Chondrocyte (in vitro differentiated cells): ENCODE measurements at places on chromosomes 3 and 15. TPM values are rescaled to one million over a fixed set of nuclear protein-coding genes. Genes with fewer than 3 reads are reported as not detected.
A peak's percentile ranks its signal among the peaks of the same experiment; 100 is the strongest.

DNA sequence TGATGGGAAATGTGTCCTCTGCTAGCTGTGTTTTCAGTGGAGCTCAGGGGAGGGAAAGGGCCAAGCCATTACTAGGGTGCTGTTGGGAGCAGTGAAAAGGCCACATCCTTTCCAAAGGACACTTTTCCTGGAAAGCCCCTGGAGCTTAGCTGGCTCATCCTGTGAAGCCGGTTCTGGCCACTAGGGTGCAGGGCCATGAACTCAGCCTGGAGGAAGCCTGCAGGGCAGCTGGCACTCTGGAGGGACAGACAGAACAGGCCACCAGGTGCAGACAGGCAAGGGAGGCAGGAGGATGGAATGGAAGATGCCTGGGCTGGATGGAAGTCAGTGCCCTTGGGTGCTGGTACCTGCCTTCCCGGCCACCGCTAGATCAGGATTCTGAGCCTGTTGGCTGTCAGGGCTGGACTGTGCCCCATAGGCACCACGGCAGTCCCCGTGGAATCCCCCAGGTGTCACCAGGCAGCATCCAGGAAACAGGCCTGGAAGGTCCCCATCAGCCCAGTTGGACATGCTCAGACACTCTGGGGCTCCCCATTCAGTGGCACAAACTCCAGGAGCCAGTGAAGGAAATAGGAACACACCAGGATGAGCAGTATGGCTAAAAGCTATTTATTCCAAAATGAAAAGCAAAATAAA lies 76.2 kb upstream of the C2CD4B start:
- no peak overlapping the region for H3K27ac ChIP-seq
- DNase-seq: no peak
- H3K27me3 ChIP-seq: peaks cover 37% of the 10 kb centered on the region

GRCh38 chr3:189142527-189142926 lies 29.2 kb upstream of the TPRG1 start:
- H3K27me3 ChIP-seq: no peaks in the 10 kb centered on the region
- peaks cover 3% of the 10 kb centered on the region for H3K4me1 ChIP-seq
- H3K27ac ChIP-seq: no peak overlapping the region
- no peak overlapping the region for H3K4me3 ChIP-seq

GRCh38 chr3:127360647-127361046 lies 72.8 kb upstream of the PRR20G start:
- no peak overlapping the region for H3K4me3 ChIP-seq
- no peaks in the 10 kb centered on the region for H3K36me3 ChIP-seq
- no peaks in the 10 kb centered on the region for H3K4me1 ChIP-seq
- no peak overlapping the region for H3K27ac ChIP-seq

- no peak overlapping the region for H3K27ac ChIP-seq
- peaks cover 9% of the 10 kb centered on the region for H3K36me3 ChIP-seq
These were observed 19.4 kb downstream of the ASTE1 start for GRCh38 chr3:131007256-131007655.

DNA sequence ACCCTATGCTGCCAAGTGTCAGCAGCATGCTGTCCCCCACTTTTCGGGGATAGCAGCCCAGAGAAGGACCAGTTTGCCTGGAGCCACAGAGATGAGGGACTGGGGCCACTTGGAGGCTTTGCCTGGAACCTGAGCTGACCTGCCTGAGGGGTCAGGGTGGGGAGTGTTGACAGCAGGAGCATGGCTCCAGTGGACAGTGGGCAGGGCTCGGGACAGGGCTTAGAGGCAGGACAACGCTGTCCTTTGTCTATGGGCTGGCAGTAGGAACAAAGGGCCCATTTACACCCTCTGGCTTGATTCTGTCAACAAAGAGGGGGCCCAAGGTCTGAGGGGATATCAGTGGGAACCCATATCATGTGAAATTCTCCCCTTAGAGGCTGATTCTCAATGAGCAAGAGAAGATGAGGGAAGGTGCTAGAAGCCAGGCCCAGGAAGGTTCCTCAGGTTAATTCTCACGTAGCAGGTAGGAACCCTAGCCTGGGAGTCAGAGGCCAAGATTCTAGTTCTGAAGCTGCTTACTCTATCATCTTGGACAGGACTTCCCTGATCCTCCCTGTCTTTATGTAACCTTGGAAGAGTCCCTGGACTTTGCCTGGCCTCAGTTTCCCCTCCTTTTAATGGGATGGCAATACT lies 29.7 kb upstream of the HHATL start:
- H3K36me3 ChIP-seq: peaks cover 2% of the 10 kb centered on the region
- no peak overlapping the region for H3K27ac ChIP-seq
- H3K4me3 ChIP-seq: no peak overlapping the region
- H3K27me3 ChIP-seq: peaks cover 9% of the 10 kb centered on the region
- no peak for DNase-seq

GRCh38 chr3:146269271-146269670 lies 18.4 kb upstream of the PLSCR4 start:
- H3K4me3 ChIP-seq: no peak overlapping the region
- H3K27ac ChIP-seq: no peak overlapping the region
- H3K36me3 ChIP-seq: no peaks in the 10 kb centered on the region
- no peak for DNase-seq
- H3K27me3 ChIP-seq: no peaks in the 10 kb centered on the region
- H3K4me1 ChIP-seq: peaks cover 3% of the 10 kb centered on the region

DNA sequence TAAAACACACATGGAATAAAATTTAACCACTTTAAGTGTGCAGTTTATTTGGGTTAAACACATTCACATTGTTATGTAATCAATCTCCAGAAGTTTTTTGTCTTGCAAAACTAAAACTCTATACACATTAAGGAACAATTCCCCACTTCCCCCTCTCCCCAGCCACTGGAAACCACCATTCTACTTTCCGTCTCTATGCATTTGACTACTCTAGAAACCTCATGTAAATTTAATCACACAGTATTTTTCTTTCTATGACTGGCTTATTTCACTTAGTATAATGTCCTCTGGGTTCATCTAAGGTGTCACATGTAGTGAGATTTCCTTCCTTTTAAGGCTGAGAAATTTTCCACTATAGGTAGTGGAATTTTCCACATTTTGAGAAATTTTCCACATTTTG lies 568.7 kb upstream of the UBE2E2 start:
- H3K27me3 ChIP-seq: peaks cover 10% of the 10 kb centered on the region
- H3K36me3 ChIP-seq: no peaks in the 10 kb centered on the region
- no peak for DNase-seq
- no peak overlapping the region for H3K4me3 ChIP-seq

GRCh38 chr3:100063929-100064461 lies 50.3 kb downstream of the FILIP1L start:
- H3K36me3 ChIP-seq: no peaks in the 10 kb centered on the region
- H3K4me3 ChIP-seq: no peak overlapping the region
- peaks cover 41% of the 10 kb centered on the region for H3K4me1 ChIP-seq
- peak overlapping the region; percentile 37 for H3K27ac ChIP-seq
- no peaks in the 10 kb centered on the region for H3K27me3 ChIP-seq

GRCh38 chr3:58630076-58630709 lies 36.4 kb downstream of the FAM3D start:
- no peaks in the 10 kb centered on the region for H3K27me3 ChIP-seq
- H3K27ac ChIP-seq: no peak overlapping the region
- H3K36me3 ChIP-seq: no peaks in the 10 kb centered on the region
- H3K4me3 ChIP-seq: no peak overlapping the region
- no peak for DNase-seq

DNA sequence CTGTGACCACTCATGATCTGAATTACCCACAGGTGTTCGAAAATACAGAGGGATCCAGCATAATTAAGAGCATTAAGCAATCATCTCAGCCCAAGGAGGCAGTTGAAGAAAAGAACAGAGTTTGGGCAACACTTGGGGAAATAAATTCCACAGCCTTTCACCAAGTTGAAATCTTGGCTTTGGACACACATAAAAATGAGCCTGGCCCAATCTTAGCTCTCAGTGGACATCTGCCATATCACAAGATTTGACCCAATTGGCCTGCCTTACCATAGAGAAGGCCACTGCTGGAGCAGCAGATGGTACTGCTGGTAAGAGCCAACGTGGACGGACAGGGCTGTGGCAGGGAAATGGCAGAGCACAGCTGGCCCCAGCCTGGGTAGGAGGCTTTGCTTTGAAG lies 13.0 kb downstream of the FOXP1 start:
- H3K27me3 ChIP-seq: no peaks in the 10 kb centered on the region
- DNase-seq: no peak
- peak overlapping the region; percentile 41 for H3K27ac ChIP-seq
- H3K4me1 ChIP-seq: peaks cover 65% of the 10 kb centered on the region
- H3K4me3 ChIP-seq: no peak overlapping the region

DNA sequence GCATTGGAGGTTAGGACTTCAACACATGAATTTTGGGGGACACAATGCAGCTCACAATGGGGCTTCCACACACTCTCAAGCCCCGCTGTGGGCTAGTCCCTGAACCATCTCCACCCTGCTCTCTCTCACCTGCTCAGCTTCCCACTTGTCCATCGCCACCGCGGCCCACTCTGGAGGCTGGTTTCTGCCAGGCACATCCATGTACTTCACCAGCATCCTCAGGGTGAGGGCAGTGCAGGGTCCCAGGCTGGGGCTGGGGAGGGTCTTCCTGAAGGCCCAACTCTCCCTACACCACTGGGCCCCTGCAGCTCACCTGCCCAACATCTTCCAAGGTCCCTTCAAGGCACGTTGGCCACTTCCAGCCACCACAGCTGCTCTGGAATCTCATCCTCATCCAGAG lies 46.4 kb downstream of the KLF15 start:
- H3K27ac ChIP-seq: no peak overlapping the region
- no peaks in the 10 kb centered on the region for H3K27me3 ChIP-seq
- H3K4me1 ChIP-seq: no peaks in the 10 kb centered on the region

GRCh38 chr3:107987036-107987939 lies 103.5 kb downstream of the CD47 start:
- DNase-seq: no peak
- H3K27ac ChIP-seq: peak overlapping the region; percentile 81
- no peaks in the 10 kb centered on the region for H3K27me3 ChIP-seq

DNA sequence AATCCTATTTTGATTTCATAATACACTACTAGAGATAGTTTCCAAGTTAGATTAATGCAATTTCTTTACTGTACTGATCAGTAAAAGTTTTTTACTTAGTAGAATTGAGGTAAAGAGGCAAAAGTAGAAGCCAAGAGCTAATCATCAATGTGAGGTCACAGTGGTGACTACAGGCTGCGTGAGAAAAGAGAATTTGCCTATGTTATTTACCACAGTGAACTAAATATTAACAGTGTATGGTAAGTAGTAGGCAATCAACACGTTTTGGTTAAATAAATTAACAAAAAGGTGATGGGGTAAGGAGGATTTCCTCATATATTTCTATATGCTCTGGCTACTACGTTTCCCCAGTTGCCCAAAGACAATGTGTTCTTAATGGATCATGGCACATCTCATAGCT lies 202.2 kb upstream of the CMC1 start:
- no peaks in the 10 kb centered on the region for H3K36me3 ChIP-seq
- no peak overlapping the region for H3K27ac ChIP-seq
- no peak for DNase-seq
- no peaks in the 10 kb centered on the region for H3K4me1 ChIP-seq

GRCh38 chr3:107910713-107911259 lies 180.0 kb downstream of the CD47 start:
- no peak overlapping the region for H3K27ac ChIP-seq
- DNase-seq: no peak
- H3K27me3 ChIP-seq: no peaks in the 10 kb centered on the region
- H3K36me3 ChIP-seq: no peaks in the 10 kb centered on the region

DNA sequence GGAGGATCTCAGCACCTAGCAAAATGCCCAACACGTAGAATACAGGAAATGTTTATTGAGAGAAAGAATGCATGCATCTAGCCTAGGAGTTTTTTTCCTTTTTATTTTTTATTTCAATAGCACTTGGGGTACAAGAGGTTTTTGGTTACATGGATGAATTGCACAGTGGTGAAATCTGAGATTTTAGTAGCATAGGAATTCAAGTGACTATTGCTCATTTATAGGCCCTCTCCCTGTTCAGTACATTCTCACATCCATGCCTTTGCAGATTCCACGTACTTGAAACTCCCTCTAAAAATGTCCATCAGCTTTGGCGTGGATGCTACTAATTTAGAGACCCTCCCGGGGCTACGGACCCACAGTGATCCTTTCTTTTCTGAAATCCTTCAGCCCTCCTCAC lies 61.7 kb upstream of the PIAS1 start:
- no peak overlapping the region for H3K27ac ChIP-seq
- H3K27me3 ChIP-seq: peaks cover 8% of the 10 kb centered on the region
- peaks cover 5% of the 10 kb centered on the region for H3K4me1 ChIP-seq
- no peak for DNase-seq

DNA sequence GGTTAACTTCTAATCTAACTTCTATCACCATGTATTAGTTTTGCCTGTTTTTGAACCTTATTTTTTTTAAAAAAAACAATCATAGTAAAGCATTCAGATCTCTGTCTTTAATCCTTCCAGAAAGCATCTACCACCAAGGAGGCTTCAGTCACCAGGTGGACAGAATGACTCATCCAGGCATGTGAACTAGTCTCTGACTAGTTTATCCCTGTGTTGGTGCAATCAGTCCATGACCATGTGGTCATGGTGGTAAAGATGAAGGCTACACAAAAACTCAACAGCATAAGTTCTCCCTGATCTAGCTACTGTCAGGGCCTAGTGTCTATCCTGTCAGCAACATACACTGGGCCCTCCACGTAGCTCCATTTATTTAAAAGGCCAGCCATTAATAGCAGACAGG lies 750.6 kb downstream of the AGBL1 start:
- no peaks in the 10 kb centered on the region for H3K36me3 ChIP-seq
- H3K27me3 ChIP-seq: no peaks in the 10 kb centered on the region
- DNase-seq: no peak

DNA sequence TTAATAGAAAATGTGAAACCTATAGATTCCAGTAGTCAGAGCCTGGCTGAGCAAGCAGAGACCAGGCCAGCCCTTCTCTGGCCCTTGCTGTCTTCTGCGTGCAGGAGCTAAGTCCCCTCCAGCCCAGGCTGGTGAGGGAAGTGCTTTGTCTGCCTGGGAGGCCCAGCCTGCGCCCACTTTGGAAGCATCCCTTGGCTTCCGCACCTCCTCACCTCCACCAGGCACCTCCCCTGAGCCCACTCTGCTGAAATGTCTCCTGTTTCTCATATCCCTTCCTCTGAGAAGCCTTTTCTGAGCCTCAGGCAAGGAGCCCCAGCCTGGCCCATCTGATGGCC lies 45.3 kb downstream of the ALDH1L1 start:
- no peaks in the 10 kb centered on the region for H3K4me1 ChIP-seq
- H3K27me3 ChIP-seq: peaks cover 34% of the 10 kb centered on the region
- no peak overlapping the region for H3K27ac ChIP-seq
- H3K36me3 ChIP-seq: peaks cover 3% of the 10 kb centered on the region
- DNase-seq: no peak
- H3K4me3 ChIP-seq: no peak overlapping the region

DNA sequence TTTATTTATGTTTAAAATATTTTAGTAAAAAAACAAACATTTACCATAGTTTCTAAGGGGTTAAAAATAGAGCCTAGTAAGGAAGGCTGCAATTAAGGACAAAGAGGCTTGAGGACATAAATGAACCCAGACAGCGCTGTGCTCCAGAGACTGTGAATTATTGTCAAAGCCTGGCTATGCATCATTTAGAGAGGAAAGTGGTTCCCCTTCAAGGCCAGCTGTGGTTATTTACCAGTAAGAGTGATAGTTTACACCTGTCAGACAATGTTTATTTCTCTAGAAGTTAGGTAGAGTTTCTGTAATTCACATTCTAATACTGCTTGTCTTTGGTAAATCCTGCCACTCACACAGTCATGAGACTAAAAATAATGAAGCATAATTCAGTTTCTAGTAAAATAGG lies 32.4 kb upstream of the PIK3R4 start:
- no peak for DNase-seq
- no peak overlapping the region for H3K4me3 ChIP-seq
- H3K27ac ChIP-seq: no peak overlapping the region
- H3K36me3 ChIP-seq: no peaks in the 10 kb centered on the region

RTP4 gene
- not detected in 3 replicates for total RNA-seq

SUCNR1 gene
- 0.12 to 0.13 TPM in 2 of 3 replicates, not detected in the other for total RNA-seq

TM4SF4 gene
- total RNA-seq: not detected in 3 replicates

SLC9C1 gene
- total RNA-seq: 0.07 TPM in 1 of 3 replicates, not detected in the others

ALDH1A3 gene
- total RNA-seq: 0.51 to 0.55 TPM in 2 of 3 replicates, not detected in the other

CLSTN2 gene
- 63.7 to 92.7 TPM (median 65.0 TPM) in 3 replicates for total RNA-seq
